ENCODE measurements at places on chromosomes 6 and 20.

DNA sequence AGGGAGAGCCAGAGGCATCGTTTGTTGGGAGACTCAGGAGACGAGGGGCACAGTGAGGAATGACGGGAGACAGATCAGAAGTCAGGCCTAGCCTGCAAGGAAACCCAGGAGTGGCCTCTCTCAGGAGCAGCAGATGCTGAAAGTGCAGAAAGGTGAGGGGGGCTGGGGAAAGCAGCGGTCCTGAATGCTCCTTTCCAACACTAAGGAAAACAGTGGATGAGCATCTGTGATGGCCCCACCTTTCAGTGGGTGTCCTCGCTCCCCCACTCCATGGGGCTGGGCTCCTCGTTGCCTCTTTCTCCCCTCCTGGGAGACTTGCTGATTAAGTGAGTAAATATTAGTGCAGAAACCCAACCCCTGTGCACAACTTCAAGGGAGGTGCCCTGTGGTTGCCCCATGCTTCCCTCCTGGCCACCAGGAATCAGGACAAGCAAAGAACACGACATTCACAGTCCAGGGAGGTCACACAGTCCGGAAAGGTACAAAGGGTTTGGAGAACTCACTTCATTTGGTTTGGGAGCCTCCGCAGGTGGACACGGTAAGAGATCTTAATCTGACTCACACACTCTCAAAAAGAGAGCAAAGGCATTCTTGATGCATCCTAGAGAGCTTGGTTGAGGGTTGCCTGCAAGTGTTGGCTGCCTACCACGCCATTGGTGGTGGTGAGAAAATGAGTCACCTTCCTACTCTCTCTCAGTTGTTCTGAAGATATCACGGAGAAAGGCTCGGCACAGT is 9.7 kb upstream of the BPIFB1 start:
- DNase-seq: no peak

GRCh38 chr20:59413326-59413865 is 113.0 kb downstream of the EDN3 start:
- DNase-seq: no peak

DNA sequence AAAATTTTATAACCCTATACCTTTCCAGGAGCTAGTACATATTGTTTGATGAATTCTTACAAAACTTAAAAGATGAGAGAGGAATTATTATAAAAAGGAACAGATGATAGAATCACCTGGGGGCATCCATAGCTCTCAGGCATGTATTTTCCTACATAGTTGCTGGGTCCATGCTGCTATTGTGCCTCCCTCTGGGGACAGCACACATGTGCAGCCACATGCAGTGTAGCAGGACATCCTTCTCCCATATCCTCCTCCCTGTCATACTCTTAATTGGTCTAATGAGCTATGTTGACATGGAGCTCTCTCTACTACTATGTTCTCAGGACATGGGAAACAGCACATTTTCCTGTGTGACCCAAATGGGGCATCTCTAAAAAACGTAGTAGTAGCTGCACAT is 898.2 kb upstream of the MAP3K7 start:
- DNase-seq: no peak

DNA sequence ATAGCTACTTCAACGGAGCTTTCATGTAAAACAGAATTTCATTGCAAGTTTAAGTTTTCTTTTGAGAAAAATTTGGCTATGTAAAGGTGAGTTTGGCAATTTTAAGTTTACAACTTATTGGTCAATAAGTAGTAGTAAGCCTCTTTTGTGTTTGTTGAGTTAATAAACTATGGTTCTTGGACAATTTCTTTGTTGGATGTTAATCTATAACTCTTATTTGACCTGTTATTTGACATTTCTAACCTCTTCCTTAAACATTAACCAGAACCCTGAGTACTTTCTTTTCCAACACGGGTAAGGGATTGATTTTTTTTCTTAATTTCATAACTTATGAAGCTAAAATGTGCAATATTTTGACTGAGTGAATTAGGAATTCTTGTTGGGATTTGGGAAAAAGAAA is 354.4 kb downstream of the PRKN start:
- DNase-seq: no peak

GRCh38 chr6:66369407-66369806 is 662.4 kb upstream of the EYS start:
- DNase-seq: no peak

- no peak for DNase-seq
Measured at GRCh38 chr6:114995526-114995925, 652.7 kb upstream of the HS3ST5 start.

DNA sequence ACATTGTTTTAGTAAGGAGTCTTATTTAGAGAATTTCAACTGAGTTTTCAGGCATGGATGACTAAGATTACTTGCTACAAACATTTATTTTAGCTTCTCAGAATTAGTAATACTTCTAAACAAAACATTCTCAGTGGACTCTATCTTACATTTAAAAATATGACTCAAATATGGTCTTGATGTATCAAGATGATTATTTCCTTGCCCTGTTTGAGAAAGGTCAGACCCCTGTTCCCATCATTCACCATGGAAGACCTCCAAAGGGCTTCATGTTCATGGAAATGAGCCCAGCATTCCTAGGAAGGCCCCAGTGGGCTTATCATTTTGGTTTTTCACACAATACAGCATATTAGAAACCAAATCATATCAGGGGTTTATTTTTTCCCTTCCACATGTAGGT is 24.6 kb upstream of the TRPC4AP start:
- DNase-seq: no peak

DNA sequence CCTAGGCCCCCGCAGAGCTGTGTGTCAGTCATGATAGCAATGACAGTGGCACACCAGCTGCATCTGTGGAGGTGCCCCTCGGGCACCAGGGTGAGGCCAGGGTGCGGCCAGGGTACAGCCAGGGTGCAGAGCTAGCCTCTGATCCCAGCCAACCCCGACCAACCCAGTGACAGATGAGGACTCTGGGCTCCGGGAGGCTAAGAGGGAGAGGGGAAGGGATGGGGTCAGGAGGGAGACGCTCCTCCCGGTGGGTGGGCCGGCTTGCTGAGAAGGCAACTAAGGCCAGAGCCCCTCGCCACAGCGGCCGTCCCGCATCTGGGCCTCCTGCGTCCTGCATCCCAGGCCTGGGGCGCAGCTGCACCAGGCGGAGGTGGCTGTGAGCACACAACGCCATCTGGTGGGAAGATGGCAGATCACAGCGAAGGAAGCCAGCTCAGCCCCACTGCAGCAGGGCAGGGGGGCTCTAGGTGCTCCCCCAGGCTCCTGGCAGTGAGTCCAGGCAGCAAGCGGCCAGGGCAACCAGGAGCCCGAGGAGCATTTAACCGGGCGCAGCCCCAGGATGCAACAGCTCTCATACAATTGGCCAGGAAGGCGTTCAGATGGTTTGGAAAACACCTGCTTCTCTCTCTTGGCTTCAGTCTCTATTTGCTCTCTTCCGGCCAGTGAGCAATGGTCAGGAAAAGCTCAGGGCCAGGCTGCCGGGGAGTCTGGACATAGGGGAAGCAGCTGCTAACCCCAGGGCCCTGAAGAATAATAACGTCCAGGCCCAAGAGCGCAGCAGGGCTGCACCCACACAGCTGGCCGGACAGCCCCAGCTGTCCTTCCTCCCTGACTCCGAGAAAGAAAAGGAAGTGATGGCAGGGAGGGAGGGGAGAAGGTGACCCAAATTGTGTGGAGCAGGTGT is 169.4 kb downstream of the TAF4 start:
- DNase-seq: no peak

GRCh38 chr20:61759286-61760065 is 306.2 kb downstream of the TAF4 start:
- DNase-seq: no peak

DNA sequence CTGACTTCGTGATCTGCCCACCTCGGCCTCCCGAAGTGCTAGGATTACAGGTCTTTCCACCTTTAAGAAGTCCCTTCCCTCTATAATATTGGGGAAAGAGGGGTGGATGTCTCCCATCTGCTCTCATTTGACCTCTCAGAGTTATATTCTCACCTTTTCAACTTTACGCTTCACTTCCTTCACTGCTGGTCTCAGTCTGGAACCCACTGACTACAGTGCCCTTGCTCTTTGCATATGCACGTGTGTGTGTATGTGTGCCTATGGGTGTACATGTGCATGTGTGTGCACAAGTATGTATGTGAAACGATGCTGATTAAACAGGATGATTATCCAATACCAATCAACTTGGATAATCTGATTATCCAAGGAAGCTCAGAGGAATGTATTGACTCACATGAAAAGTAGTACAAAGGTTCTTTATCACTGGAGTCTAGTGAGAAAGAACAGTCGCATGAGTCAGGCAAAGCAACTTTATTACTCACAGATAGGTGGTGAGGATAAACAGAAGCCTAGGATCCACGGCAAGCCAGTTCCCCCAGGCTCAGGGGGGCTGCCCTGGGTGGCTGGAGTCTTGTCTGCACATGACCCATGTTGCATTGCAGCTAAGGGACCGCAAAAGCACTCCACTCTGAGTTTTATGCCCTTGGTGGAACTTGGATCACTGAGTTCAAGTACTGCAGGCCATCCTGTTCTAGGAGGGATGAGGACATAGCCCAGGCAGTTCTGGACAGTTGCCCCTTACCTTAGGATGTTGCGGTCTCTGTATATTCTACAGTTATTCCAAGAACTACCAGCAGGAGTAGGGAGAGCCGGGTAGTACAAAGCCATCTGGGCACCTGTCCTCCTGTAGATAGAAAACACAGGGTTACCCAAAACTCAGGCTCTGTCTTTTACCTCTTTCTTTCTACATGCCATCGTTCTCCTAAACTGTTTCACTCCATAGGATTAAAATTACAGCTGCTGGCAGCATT is 50.9 kb downstream of the SNRNP48 start:
- no peak for DNase-seq

DNA sequence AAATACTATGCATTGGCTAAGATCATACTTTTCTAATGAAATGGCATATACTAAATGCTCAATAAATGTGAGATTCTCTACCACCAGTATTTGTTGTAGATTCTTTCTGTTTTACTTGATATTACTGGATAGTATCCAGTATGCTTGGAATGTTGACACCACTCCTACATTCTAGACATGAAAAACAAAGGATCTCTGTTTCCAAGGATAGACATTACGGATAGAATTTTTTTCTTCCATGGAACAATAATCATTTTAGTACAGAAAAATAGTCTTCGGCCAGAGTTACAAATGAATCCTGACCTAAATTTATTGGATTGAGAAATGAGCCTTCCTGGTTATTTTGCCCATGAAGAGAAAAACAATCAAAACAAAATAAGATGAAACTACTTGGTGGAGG is 258.2 kb upstream of the NT5E start:
- no peak for DNase-seq

DNA sequence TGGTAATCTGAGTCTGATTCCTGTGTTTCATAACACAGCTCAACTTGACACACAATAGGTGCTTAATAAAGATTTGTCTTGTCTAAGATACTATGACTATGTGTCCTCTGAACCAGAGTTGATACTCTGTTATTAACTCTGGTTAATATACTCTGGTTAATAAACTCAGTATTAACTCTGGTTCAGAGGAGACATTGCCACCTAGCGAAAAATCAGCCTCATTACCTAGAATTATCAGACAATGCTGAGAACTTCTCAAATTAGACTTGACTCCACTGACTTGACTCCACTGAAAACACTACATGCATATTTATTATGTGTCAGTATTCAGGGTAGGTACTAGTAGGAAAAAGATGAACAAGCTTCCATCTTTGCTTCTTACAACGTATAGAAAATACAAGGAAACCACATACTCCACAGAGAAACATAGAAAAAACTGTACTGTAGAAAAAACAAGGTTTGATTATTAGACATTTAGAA is 73.9 kb downstream of the AHI1 start:
- DNase-seq: no peak

DNA sequence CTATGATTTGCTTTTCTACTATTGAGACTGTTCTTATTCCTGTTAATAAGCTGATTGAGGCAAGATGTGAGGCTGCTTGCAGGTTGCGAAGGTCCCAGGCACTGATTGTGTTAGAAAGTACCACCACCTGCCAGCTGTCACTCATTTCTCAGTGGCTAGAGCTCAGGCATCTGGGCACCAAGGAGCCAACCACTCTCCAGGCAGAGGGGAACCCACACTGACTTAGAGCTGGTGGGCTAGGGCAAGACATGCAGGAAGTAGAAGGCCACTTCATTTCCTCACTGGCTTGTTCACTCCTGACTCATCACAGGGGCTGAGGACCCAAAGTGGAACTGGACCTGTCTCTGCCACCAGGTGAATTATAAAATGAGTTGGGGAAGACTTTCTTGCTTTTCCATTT is 7.8 kb upstream of the DLL1 start:
- DNase-seq: no peak

DNA sequence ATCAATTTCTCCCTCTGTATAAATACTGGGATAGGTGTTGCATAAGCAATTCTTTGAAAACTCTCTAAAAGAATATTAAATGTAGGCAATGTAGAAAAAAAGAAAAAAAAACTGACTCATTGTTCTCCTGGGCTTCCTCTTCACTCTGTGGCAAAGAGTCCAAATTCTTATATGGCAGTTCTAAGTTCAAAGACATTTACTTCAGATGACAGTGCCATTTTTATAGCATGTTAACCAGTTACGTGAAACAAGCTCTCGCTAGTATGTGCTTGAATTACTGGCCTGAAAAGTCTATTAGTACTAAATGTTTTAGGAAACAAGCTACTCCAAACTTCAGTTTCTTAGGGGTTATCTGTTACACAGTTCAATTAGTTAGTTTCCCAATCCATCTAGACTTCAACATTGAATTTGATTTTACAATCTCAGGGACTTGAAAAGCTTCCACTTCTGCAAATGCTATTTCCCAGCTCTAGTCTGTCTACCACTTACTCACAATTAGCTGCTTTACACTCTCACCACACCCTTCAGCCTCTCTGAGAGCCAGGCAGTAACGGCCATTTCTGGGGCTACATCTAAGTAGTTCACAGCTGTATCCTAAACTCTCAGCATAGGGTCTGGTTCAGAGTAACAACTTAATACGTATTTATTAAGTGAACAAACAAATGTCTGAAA is 100.4 kb downstream of the OGFRL1 start:
- DNase-seq: no peak

GRCh38 chr6:3612341-3613041 is 139.0 kb downstream of the PXDC1 start:
- DNase-seq: no peak
